ENCODE measurements at places on chromosomes 7 and 10.
A peak's percentile ranks its signal among the peaks of the same experiment; 100 is the strongest.

DNA sequence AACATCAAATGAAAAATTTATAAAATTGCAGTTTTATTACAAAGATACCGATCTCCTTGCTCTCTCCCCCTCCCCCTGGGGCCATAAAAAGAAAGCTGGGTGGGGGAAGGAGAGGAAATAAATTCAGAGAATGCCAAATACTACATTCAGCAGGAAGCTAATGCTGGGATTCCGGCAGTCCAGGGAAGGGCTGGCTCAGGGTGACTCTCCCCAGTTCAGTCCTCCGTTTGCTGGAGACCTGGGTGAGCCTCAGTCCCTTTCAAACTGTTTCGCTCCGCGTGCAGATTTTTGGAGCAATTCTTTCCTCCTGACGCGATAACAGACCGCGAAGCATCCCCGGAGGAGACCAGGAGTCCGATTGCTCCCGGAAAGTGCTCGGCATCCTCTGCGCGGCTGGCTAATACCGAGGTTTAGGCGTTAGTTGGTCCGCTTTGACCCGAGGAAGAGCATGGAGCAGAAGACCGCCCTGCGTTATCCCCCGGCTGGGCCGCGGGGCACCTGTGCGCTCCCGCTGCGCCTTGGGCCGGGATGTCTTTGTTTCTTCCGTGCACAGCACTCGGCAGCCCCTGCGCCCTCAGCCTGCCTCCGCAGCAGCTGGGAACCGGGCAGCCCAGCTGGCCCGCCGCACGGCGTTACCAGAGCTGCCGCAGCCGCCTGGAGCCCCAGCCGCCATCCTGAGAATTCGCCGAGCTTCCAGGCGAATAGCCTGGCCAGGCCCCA, 3.9 kb upstream of the HOXA2 start:
- DNase-seq: no peak

DNA sequence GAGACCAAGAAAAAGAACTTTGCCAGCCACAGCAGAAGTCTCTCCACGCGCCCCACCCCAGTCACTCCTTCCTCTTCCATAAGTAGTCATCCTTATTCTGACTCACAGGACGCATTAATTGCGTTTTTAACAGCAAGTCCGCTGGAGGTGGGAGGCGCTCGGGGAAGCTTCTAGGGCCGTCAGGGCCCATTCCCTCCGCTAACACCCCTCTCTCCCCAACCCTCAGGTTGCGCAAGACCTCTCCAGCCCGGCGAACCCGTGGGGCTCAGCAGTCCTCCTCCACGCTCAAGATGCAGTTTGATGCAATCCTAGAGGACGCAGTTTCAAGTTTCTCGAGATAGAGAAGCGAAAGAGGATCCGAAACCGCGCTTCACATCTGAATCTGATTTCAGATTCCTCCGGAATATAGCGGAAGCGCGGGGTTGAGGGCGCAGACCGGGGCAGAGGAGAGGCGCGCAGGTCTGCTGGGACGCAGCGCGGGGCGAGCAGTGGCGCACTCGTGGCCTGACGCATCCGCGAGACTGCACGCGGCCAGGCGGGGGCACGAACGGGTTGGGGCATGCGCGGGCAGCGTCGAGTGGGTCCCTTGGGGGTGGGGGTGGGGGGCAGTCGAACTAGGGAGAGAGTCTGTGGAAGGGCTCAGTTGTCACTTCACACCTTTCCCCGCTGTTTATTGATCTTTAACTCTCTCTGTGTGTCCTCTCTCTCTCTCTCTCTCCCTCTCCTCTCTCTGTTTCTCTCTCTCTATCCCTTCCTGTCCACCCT, 37.8 kb upstream of the PSAP start:
- peak; percentile 19 for DNase-seq

GRCh38 chr7:27031289-27032172, 64.3 kb downstream of the HOXA1 start:
- no peak for DNase-seq

- DNase-seq: no peak
These were observed 123.7 kb downstream of the GALNT17 start for GRCh38 chr7:71255537-71256178.

DNA sequence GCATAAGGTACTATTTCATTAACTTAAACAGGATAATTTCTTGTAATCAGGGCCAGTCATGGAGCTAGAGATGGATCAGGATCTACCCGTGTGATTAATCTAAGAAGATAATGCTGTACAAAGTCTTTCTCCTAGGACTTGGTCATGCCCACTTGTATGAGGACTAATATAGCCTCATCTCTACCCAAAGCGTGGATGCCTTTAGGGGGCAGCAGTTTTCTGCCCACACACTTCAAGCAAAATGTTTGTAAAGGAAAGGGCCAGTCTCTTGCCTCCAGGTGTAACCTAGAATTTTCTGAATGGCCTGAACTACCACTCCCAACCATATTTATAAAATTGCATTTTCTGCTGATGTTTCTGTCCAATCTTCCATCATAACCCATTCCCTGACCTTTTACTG, 764.0 kb upstream of the IGFBP3 start:
- DNase-seq: no peak

- no peak for DNase-seq
These were observed 77.1 kb downstream of the RAB18 start for GRCh38 chr10:27581225-27581624.

- DNase-seq: no peak
These were observed 58.1 kb downstream of the UNCX start for GRCh38 chr7:1290679-1291356.

DNA sequence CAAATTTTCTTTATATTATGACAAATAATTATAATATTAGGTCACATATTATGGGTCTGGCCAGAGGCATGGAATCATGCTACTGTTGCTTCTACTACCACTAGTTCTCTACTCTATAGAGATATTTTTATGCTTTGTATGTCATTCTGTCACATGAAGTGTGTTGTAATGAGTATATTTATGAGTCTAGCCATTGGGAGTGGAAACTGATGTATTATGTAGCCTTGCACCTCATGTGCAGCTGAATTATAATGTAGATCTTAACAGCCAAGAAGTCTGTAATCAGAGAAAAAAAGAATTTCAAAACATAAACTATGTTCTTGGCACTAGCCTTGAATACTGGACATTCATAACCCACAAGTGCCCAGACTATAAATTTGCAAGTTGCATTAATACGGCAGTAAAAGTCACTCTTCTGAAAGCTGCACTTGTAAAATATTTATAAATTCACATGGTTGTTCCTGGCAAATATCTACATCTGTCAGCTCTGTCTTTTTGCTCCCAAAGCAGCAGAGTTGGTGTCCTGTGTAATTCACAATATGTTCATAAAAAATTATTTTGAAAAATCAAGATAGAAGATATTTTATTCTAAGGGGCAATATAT, 48.6 kb upstream of the SKAP2 start:
- no peak for DNase-seq

DNA sequence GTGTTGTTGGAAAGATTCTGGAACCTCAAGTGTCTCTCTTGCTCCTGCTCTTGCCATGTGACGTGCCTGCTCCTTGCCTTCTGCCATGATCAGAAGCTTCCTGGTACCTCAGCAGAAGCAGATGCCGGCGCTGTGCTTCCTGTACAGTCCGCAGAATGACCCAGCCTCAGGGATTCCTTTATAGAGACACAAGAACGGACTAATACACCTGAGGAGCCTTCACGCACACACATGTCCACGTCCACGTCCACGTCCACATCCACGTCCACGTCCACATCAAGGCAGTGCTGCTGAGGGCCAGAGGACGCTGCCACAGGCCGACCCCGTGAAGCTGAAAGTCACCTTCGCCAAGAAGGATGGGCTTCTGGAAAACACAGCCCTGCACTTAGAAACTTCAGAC, 190.1 kb downstream of the MAD1L1 start:
- DNase-seq: no peak

GRCh38 chr7:50119815-50120637, 27.0 kb upstream of the ZPBP start:
- DNase-seq: no peak

DNA sequence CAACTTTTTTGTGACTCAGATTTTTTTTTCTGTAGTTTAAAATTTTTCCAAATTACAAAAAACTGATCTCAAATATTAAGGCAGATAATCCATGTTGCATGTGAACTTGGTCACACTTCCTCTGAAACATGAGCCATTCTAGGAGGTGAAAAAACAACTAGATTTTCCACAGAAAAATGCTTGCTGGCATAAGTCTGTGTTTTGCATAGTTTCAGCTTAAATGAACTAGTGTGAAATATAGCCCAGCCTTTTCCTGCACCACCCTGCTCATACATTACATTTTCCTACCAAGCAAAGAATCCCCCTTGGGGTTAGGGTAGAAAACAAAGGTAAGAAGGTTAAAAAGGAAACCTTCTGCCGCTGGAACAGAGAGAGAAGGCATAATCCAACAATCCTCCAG, 48.2 kb downstream of the SLC25A13 start:
- no peak for DNase-seq

GRCh38 chr7:35802649-35803048, 1.8 kb downstream of the SEPTIN7 start:
- DNase-seq: no peak

DNA sequence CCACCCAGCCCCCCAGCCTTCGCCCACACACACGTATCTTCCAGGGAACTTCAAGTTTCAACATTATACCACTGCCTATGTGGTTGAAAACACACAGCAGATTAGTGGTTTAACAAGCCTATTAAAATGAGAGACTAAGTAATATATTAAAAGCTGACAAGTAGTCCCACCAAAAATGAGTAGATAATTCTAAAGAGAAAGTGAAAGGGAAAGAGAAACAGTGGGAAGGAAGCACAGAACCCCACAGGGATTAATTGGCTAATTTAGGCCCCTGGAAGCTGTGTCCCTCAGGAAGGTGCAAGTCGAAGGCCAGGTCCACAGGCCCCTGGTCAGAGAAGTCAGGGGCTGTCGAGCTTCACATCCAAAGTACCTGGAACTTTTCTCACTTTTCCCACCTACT, 210.5 kb upstream of the YAE1 start:
- DNase-seq: no peak

GRCh38 chr10:15794569-15794968, 65.7 kb downstream of the MINDY3 start:
- no peak for DNase-seq

- no peak for DNase-seq
These were observed 2.2 kb upstream of the C10orf95 start for GRCh38 chr10:102453502-102453901.

DNA sequence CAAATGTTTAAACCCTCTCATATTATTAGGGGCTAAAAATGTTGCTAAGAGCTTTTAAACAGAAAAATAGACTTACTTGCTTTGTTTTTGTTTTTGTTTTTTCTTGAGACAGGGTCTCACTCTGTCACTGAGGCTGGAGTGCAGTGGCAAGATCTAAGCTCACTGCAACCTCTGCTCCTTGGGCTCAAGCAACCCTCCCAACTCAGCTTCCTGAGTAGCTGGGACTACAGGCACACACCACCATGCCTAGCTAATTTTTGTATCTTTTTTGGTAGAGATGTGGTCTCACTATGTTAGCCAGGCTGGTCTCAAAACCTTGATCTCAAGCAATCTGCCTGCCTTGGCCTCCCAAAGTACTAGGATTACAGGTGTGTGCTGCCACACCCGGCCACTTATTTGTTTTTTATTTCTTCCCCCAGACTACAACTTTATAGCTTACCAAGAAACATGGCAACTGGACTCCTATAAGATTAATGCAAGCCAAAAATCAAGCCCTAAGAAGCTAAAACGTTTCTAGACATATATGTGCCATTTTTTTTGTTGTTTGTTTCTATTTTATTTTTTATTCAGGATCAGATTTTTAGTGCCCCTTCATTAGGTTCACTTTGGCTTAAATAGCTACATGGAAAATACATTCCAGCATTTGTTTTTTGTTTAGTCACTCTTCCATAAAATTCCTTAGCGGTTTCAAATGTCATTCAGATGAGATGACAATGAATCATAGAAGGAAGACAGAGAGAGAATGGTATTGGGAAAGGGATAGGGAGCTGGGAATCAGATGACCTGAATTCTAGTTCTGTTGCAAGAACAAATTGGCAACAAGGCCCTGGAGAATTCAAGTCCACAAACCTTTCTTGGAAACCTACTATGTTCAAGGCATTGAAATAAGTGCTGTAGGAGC, 163.4 kb upstream of the MKLN1 start:
- DNase-seq: no peak

GRCh38 chr10:132498562-132499366, 38.8 kb upstream of the INPP5A start:
- DNase-seq: no peak

DNA sequence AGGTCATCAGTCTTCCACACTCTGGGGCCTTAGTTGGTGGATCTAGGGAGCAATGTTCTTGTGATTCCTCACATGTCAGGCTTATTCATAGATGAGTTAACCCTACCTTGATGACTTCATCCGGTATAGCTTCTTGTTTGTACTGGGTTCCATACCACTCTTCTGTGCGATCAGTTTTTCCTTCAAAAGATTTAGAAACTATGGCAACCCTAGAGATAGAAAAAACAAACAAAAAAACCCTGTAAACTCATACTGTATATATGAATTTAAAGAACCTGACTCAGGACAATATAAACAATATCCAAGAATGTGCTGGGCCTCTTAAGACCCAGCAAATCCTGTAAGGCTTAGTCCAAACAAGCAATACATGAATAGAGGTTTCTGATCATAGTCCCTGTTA, 83.5 kb downstream of the IDE start:
- no peak for DNase-seq

DNA sequence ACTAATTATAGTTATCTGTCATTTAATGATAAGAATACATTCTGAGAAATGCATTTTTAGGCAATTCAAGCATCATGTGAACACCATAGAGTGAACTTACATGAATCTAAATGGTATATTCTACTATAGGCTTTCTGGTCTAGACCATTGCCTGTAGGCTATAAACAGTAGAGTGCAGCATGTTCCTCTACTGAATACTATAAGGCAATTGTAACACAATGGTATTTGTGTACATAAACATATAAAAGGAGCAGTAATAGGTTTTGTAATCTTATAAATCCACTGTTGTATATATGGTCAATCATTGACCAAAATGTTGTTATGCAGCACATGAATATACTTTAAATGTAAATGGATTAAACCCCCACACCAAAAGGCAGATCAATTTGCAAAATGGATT, 71.6 kb downstream of the AKR1C4 start:
- DNase-seq: no peak

DNA sequence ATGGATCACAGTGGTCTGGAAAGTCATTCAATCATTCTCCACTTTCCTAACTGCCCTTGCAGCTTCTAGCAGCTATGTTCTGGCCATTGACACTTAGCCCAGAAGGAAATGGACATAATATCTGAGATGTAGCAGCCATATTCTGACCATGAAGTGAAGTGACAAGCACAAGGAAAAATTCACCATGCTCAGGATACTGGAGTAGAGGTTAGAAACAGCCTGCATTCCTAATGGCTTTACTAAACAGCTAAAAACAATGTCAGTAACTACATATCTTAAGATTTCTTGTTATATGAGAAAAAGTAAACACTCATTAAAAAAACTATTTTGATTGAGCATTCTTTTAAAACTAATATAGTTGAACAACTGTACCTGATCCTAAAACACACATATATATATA, 443.8 kb downstream of the MAGI2 start:
- DNase-seq: no peak
